Memory B cell (primary cell): ENCODE measurements at places on chromosomes 12 and 14.

DNA sequence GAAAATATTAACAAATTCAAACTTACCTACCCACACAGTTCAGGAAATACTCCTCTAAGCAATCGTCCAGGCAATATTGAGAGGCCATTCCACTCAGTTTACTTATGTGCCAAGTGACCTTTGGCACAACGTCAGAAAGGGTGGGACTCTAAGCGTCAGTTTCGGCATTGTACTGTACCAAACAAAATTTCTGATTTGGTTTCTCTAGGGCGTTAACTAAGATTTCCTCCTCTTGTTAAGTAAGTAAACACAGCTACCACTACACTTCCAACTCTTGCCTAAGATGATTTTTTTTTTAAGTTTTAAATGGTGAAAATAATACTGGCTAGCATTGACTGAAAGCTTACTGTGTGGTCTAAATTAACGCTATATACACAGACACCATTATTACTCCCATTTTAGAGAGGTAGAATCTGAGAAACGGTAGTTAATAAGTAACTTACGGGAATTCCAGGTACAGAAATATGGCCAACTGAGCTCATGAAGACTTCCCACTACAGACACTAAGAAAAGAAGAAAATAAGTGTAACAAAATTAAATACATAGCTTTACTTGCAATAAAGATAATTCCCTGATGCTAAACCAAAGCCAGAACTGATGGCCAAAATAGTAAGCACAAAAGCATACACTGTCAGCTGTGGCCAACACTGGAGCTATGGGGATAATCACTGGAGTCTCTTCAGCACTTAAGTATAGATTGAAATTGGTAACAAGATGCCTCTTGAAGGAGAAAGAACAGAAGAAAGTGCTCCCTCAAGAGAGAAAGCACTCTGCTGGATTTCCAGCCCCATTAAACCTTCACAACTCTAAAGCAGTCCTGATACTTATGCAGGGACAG is 76.1 kb downstream of the EPS8 start:
- no peak for DNase-seq

- DNase-seq, result no peak
Observed at GRCh38 chr14:58730792-58731464, 93.2 kb downstream of the DACT1 start.

- DNase-seq, result no peak
Observed at GRCh38 chr14:71716041-71716772, 216.0 kb upstream of the RGS6 start.

- DNase-seq, result no peak
Observed at GRCh38 chr12:15538881-15539280, 216.6 kb downstream of the PTPRO start.

DNA sequence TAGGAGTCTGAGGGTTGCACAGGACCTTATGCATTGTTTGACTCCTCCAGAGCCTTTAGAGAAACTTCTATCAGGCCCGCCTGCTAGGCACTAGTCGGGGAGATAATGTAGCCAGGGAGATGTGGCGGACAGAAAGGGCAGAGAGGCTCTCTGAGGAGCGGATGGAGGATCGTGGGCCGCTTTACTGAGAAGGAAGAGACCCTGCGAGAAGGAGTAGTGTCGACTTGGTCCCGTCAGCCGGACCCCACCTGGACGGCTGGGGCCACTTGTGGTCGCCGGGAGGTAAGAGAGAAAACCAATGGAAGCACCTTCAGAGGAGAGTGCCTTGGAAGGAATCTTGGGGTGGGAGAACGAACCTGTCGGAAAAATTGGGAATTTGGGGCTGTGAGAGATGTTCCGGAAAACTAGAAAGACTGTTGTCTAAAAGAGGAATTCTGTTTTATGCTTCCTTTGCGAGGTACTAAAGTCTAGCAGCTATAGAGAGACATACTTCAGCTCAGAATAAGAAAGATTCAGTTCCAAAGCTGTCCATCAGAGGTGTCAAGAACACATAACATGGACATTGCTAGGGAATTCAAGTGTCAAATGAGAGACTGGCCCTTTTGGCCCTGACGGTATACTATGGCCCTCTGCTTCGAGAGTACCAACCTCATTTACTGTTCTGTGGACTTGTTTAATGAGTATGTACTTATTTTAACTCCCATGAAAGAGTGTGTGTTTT is 660 bp upstream of the MCRS1 start:
- no peak for DNase-seq

DNA sequence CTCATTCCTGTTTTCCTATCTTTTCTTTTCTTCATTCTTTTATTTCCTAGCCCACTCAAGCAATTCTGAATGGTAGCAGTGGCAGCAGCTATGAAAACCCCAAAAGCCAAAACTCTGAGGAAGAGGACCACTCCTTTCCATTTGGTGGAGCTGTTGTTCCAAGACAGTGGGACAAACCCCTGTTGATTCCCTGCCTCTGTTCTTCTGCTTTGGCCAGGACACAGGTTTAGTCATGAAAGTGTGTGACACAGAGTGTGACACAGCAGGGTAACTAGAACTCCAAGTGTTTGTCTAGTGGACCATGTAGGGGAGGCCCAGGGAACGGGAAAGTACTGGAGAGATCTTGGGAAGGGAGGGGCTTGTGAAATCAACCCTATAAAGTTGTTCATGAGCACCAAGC is 71.1 kb downstream of the PTCSC3 start:
- no peak for DNase-seq

DNA sequence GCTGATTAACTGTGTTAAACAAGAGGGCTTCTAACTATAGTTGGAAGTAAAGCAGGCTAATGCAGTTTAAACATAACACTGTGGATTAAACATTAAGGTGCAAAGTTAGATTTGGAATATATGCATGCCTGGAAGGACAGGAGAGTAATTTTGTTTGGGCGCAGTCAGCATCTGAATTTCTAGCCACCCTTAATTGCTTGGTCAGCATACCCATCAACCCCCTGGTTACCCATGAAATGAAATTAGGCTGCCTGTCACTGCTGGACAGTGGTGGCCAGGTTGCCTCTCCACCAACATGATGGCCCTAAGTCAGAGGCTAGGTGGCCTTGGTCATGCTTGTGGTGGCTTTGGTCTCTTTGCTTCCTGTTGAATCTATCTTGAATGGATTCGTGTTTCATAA is 30.0 kb upstream of the PTPRB start:
- DNase-seq, result no peak

DNA sequence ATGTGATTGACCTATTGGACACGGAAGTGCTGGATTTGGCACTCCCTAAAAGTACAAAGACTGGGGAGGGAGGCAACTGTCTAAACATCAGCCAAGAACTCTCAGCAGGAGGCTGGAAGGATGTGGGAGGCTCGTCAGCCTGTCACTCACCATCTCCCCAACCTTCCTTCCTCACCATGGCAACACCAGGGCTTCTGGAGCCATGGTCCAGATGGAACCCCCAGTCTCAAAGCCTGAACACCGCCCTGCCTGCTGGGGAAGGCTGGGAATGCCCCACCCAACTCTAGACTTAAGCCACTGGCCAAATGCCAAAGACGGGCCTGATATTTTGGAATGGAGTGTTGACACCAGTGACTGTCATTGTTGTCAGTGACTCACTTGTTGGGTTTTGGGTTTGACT is 55.3 kb downstream of the GALNT16 start:
- no peak for DNase-seq

DNA sequence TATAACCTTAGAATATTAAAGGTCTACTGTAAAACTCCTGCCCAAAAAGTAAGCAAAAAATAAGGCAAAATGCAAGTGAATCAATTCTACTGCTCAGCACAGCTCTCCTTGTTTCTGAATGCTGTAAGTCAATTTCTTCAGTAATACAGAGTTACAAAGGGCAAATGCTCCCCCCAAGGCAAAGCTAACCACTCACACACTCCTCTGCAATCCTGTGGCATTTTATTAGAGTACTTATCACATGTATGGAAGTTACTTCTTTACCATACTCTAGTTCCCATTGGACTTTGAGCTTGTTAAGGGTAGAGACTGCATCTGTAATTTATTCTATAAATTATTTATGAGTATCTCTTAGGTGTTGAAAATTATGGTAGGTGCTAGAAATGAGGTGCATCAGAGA is 27.2 kb downstream of the SEL1L start:
- DNase-seq, result no peak

- DNase-seq, result no peak
Observed at GRCh38 chr12:127980585-127980984, 286.4 kb upstream of the TMEM132C start.

DNA sequence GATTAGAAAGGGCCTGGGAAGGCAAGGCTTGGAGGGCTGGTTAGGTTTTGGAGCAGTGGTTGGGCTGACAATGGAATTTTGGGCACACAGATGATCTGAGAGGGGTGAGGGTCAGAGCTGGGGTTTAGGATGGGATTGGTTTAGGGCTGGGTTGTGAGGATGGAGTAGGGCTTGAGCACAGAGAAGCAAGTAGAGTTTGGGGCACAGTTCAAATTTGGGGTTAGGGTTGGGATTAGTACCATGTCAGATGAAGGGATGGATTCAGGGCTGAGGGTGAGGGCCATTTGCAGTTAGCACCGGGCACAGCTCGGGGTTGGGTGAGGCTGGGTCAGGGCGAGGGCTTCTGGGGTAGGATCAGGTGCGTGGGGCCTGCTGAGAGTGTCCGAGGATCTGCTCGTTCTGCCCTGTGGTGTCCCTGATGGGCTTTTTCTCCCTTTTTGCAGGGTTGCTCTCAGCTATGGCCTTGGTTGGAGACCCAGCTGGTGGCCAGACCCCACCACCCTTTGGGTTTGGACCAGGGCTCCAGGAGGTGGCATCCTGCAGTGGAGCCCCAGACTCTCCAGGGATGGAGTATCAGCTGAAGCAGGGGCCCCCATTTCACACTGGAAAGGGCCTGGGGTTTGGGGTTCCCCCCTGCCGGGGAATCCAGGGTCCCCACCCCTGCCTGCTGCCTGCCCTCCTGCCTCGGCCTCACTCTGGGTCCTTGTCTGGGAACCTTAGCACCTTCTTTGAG is 45.6 kb downstream of the KRT80 start:
- no peak for DNase-seq

DNA sequence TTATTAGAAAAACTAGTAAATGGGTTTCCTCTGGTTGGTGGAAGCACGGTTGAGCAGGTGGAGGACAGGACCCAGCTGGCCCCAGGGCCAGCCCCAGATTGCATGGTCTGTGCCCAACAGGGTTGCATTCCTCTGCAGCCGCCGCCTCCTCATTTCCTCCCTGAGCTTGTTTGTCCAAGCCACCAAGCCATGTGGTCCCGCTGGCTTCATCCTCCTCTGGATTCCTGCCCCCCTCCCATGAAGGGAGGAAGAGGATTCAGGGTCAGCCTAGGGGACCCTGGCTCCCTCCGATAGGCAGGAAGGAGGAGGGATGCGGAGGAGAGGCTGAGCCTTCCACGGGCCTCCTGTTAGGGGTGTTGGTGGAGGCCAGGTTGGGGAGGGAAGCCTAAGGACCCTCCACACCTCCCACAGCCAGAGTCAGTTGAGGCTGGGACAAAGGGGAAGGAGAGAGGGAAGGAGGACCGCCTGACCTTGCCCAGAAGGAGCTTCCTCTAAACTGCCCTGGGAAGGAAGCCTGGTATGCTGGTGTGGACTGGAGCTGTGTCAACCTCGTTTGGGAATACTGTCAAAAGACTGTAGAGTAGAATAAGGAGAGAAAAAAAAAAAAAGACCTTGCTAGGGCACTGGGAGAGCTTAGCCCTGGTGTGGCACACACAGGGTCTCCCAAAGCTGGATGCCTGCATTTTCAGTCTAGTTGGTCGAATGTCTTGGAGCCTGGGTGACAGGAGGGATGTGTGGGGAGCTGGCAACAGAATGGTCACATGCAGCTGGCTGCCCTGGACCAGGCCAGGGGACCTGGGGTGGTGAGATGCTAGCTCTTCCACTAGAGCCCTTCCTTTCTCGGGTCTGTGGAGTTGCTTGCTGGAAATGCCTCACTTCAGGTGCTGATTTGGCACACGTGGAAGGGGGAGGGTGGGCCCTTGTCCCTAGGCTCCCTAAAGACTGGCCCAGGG is 42.4 kb downstream of the PLEKHG3 start:
- no peak for DNase-seq

DNA sequence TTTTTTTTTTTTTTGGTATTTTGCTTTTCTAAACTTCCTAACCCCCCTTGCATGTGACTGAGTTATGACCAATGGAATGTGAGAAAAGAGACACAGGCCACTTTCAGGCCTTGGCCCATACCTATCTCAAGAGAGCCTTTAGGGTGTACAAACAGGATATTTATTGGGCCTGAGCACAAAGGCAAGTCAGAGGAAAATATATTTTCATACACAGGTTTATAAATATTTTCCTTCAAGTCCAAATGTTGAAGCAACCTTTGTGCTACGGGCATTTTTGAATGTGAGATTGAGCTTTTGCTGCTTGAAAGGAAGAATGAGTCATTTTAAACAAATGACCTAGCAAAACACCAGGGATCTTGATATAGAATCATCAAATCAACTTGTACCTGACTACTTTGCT is 228.6 kb upstream of the E2F7 start:
- no peak for DNase-seq

GRCh38 chr14:72254937-72255472 is 322.8 kb downstream of the RGS6 start:
- DNase-seq, result no peak

GRCh38 chr12:543114-543451 is 83.3 kb downstream of the B4GALNT3 start:
- no peak for DNase-seq
